Bone marrow (tissue), 2 donors: ENCODE measurements at places on chromosomes 1 and 21.

DNA sequence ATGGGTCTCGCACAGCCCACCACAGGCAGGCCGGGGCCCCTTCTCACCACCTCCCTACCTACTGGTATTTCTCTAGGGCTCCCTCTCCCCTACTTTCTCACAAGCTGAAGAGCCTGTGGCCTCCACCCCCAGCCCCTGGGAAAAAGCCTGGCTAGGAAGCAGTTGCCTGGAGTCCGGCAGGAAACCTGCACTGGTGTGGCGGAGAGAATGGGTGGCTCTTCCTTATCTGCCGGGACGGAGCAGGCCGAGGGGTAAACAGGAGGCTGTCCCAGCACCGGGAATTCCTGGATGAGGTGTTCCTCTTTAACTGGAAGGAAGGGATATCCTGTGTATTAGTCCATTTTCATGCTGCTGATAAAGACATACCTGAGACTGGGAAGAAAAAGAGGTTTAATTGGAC, 125.8 kb downstream of the TLR5 start:
- no peak for DNase-seq

- no peak for DNase-seq
Observed at GRCh38 chr1:41455479-41456332, 28.8 kb downstream of the EDN2 start.

GRCh38 chr1:41742219-41742618, 176.5 kb downstream of the HIVEP3 start:
- DNase-seq: no peak

- no peak for DNase-seq
Observed at GRCh38 chr21:16634515-16634914, 878.3 kb upstream of the CXADR start.

- no peak for DNase-seq
Observed at GRCh38 chr1:57512386-57512785, 88.5 kb upstream of the DAB1 start.

- peak; percentile 41 for DNase-seq
Observed at GRCh38 chr1:206503591-206504362, 3.6 kb upstream of the RASSF5 start.

DNA sequence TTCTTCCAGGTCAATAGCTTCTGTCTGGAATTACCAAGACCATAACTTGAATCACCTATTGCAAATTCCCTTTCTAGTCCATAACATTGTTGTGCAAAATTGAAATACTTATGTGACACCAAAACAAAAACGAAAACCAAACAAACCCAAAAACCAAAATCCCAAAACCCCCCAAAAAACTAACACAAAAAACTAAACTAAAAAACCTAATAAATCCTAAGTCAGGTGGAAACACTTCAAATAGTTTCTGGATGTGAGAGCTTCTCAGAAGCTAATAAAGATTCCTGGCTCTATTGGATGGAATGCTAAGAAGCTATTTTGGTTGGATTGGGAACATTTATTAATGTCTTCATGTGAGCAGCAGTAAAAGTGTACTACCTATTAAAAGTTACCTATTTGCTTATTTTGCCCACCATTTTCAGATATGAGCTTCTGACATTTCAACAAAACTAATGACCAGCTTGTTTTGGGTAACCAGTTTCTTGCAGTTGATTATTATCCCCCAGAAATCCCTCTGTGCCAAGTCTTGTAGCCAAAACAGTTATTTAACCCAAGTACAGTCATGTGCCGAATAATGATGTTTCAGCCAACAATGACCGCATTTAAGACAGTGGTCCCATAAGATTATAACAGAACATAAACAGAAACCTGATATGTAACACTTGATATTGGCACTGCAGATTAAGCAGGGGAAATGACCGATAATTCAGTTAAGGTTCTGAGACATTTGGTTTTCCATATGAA, 76.4 kb downstream of the LTN1 start:
- no peak for DNase-seq

GRCh38 chr1:64892576-64893573, 73.5 kb downstream of the JAK1 start:
- no peak for DNase-seq

GRCh38 chr1:204443871-204444581, 32.4 kb upstream of the PPP1R15B start:
- no peak for DNase-seq

DNA sequence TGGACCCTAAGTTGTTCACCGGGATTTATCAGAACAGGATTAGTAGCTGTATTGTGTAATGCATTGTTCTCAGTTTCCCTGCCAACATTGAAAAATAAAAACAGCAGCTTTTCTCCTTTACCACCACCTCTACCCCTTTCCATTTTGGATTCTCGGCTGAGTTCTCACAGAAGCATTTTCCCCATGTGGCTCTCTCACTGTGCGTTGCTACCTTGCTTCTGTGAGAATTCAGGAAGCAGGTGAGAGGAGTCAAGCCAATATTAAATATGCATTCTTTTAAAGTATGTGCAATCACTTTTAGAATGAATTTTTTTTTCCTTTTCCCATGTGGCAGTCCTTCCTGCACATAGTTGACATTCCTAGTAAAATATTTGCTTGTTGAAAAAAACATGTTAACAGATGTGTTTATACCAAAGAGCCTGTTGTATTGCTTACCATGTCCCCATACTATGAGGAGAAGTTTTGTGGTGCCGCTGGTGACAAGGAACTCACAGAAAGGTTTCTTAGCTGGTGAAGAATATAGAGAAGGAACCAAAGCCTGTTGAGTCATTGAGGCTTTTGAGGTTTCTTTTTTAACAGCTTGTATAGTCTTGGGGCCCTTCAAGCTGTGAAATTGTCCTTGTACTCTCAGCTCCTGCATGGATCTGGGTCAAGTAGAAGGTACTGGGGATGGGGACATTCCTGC, 3.9 kb upstream of the OLFML3 start:
- no peak for DNase-seq

DNA sequence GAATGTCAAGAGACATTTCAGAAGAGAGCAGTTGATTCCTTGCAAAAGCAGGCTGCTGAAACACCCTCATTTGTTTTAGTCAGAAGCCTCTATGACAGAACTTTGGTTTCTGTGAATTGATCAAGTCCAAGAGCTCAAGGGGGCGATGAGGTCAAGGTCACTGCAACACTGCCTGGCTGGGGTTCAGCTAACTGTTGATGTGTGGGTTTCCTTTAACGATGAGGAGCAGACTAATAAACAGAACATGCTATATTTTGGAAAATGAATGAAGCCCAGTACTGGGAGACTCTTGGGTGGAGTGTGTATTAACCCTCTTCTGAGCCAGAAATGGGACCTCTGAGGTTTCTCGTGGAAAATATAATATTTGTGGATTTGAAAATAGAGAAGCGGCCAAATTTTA, 109.3 kb downstream of the ZC3H11B start:
- no peak for DNase-seq
